ENCODE measurements at places on chromosomes 6 and 20. TPM values are rescaled to one million over a fixed set of nuclear protein-coding genes. Genes with fewer than 3 reads are reported as not detected.

SAMD3 gene
- total RNA-seq: 5.0 TPM

ZSCAN26 gene
- 14.5 TPM for total RNA-seq

GRM4 gene
- total RNA-seq: not detected

SLC35D3 gene
- 0.07 TPM for total RNA-seq

ZC2HC1B gene
- not detected for total RNA-seq

ZSCAN16 gene
- 1.6 TPM for total RNA-seq

SNX21 gene
- total RNA-seq: 38.5 TPM

MCM3 gene
- total RNA-seq: 138 TPM

GJE1 gene
- not detected for total RNA-seq

GRCh38 chr6:88922775-88923548 is 40.5 kb downstream of the RNGTT start:
- DNase-seq: peak; percentile 23

GRCh38 chr6:110226261-110226660 is 46.0 kb downstream of the CDC40 start:
- DNase-seq: no peak

DNA sequence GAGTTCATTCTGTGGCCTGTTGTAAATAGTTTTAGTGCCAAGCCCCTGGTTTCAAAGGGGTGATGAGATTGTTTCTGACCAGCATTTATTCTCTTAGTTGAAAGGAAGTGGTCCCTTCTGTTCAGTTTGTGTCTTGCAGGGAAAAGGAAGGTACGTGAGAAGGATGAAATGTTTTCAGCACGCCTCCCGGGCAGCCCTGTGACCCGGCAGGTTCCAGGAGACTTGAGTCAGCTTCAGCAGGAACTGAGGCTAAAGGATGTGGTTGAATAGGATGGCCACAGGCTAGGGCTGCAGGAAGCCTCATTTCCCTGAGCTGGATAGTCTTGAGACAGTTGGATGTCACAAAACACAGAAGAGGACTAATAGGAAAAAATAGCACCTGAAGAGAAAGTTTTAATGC is 132.4 kb upstream of the SYNDIG1 start:
- peak; percentile 97 for DNase-seq

DNA sequence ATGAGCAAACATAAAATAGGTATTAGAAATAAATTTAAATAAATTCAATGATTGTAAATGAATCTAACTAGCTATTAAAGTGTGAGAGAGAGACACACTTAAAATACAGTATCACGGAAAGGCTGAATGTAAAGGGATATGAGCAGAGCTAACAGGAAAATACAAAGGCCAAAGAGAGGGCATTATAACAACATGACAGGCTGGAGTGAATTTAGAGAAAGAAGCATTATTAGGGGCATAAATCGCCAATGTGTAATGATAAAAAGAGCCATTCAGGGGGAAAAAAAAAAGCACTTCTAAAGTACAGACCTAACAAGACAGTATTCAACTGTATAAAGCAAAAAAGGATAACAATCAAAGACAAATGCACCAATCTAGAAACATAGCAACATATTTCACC is 28.1 kb downstream of the DACT2 start:
- no peak for DNase-seq

GRCh38 chr20:48238326-48238725 is 453.0 kb upstream of the SULF2 start:
- peak; percentile 27 for DNase-seq

DNA sequence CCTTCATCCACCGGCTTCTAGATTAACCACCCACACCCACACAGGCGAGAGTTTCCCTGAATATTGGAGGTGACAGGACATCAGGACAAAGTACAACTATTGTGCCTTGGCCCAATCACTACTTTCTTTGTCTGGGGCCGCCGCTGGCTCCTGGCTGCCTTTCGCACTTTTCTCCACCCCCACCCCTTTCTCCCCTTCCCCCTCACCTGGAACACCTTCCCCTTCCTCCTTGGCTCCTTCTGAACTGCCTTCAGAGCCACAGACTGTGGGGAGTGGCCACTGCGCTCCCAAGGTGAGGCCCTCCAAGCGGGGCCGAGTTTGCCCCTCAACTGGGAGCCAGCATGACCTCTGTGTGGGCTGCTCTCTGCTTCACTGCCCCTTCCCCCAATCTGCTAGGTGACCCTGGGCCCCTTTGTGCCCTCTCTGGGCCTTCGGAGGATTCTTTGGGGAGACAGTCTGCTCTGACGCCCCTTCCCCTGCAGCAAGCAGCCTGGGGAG is 3.0 kb upstream of the VEGFA start:
- DNase-seq: no peak

DNA sequence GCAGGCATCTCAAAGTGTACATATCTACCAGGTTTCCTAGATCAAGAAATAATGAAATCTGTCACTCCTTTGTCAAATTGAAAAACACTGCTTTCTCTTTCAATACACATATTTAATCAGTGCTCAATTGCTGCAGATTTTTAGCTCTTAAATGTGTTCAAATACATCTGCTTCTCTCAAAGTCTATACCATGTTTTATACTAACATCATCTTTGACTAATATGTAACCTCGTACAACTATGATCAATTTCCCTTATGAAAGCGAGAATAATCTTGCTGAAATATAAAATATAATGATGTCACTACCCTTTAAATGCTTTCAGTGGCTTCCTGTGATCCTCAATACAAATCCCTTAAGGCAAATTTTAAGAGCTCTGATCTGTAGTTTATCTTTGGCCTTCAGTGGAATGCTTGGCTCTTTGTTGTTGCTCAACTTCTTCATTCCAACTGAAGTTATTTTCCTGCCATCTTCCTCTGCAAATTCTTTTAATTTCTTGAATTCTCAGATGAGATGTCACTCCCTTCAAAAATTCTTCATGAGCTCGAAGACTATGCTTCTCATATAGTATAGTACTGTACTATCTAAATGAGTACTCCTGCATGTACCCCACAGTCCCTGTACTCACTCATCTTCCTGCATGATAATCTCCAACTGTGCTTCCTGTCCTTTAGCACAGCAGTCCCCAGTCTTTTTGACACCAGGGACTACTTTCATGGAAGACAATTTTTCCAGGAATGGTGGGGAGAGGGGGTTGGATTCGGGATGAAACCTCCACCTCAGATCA is 545.1 kb upstream of the GJE1 start:
- no peak for DNase-seq

DNA sequence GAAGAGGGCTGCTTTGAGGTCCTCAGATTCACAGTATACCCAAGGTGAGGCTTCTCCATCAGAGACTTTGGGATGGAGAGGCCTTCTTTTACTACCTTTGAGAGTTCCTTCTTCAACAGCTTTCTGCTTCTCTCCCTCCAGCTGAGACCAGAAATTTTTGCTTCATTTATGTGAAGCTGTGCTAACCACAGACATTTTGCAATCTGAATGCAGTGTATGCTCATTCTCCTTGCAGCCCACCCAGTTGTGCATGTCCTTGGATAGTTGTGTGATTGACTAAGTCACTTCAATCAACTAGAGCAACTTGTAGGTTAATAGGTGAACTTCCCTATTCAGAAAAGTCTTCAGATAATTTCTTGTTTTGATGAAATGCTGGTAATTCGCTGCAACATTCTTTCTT is 20.1 kb downstream of the DCBLD1 start:
- DNase-seq: no peak

DNA sequence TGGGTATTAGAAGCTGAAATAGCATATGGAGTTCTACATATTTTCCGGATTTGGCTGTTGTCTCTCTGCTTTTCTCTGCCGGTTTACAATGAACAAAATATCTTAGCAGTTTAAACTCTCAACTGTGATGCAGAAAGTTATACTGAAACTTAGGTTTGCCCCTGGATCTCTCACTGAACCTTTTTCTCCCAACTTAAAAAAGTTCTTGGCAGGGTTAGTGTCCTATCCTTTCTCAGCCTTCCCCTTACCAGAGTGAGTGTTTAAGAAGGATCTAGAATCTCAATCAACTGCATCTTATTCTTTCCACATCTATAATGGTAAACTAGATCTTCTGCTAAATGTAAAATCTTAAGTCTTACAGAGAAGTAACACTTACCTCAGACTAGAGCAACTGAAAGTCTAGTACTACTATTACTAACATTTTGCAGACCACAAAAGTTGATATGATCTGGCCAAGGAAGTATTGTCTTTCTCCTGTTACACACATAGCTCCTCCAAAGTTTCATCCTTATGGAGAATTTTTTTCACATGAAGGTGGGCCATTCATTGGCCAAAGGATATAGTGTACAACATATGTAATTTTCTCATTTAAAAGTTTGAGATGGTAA is 392.3 kb upstream of the RUNX2 start:
- no peak for DNase-seq

- DNase-seq: no peak
Observed at GRCh38 chr20:20411402-20411801, 43.5 kb downstream of the INSM1 start.

- peak; percentile 8 for DNase-seq
Observed at GRCh38 chr20:35368666-35369423, 42.9 kb downstream of the UQCC1 start.

- DNase-seq: no peak
Observed at GRCh38 chr20:2245637-2246036, 50.2 kb upstream of the TGM3 start.

DNA sequence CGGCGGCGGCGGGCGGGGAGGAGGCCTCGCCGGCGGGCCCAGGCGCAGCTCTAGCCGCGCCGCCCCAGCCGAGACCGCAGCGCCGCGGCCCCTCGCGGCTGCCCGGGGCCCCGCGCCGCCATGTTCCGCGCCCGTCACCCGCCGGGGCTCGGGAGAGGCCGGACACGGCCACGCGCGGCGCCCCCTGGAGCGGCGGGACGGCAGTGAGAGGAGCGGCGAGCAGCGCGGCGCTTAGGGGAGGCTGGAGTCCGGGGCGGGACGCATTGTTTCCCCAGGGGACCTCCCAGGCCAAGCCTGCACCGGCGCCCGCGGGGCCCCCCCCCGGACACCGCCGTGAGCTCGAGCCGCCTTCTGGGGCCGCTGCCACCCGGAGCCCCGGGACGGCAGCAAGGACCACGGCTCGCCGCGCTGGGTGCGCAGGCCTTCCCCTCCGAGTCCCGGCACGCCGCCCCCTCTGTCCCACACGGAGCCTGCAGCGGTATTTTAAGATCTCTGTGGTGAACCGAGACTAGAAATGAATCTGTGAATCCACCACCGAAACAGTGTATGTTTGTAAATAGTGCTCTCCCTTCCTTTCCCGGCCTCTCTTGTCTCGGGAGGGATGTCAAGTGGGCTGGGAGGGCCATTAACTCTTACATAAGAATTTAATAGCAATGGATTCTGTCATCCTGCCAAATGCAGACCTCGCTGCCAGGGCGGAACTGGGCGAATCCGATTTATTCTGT is 424 bp upstream of the KIF13A start:
- peak; percentile 55 for DNase-seq

GRCh38 chr6:169406034-169406433 is 152.4 kb upstream of the THBS2 start:
- no peak for DNase-seq

DNA sequence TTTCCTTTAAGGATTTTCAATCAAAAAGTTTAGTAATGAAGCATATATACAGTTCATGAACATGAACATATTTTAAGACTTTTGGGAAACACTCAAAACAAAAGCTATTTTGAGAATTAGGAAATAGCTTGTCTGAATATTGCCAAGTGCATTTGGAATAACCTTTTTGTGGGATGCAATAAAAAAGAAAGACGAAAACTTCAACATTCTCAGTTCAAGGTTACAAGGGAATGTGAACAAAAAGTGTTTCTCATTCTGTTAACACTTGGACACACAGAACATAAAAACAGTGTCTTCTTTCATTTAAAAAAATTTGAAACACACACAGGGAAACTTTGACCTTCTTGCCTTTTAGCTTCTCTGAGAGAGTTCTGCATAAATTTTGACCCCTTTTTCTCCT is 72.7 kb upstream of the TCF21 start:
- no peak for DNase-seq

DNA sequence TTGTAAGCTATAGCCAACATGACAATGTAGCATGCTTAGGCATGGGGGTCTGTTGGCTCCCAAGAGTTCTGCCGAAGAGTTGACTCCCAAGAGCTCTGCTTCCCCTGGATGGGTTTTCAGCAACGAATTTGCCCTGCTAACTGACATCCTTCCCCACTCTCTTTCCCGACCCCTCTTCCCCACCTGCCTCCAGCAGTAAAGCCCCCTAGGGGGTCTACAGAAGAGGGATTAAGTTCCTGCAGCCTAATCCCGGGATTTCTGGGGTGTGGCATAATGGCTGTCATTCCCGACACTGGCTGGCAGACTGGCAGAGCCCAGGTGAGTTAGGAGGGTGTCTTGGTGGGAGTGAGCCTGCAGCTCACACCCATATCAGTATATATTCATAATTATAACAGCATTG is 121.0 kb upstream of the ZNF184 start:
- no peak for DNase-seq

DNA sequence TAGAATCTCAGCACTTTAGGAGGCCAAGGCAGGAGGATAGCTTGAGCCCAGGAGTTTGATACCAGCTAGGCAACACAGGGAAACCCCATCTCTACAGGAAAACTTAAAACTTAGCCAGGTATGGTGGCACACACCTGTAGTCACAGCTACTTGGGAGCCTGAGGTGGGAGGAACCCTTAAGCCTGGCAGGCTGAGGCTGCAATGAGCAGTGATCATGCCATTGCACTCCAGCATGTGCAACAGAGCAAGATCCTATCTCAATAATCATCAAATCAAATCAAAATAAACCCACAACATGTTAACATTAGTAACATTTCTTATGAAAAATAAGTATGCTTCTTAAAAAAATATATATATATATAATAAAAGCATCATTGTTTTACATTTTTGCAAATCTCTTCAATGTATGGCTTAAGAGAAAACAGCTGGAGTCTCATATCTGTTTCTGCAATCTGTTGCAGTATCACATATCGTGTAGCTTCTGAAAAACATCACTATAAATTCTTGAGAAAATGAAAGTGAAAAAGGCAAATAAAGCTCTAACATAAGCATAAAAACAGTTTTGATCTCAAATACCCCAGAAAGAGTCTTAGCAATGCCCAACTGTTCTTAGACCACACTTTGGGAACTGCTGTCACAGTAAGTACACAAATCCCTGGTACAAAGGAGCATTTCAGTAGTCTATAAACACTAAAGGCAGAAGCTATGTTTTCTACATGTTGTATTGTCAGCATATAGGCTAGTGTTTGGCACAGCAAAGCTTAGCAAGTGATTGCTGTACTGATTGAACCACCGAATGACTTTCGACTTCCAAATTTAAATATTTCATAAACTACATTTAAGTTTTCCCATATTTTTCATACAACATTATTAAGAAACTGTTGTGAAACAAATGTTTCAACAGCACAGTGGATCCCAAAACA is 8.0 kb downstream of the MMUT start:
- DNase-seq: no peak

DNA sequence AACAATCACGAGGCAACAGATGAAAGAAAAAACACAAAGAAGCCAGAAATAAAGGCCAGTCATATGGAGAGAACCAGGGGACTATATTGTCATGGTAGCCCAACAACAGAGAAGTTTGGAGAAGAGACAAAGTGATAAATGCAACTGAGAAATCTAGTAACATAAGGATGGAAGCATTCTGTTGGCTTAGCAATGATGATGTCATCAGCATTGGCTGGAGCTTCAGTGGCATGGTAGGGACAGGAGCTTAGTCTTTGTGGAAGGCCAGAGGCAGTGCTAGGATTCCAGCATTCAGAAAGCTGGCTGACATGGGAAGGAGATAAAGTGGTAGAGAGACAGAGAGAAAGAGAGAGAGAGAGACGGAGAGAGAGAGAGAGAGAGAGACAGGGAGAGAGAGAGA is 276.4 kb downstream of the TRDN start:
- no peak for DNase-seq

Data from HT1080 (cell line).